NB4 (cell line): ENCODE measurements at places on chromosomes 2 and 18.

GRCh38 chr18:34929336-34929780 is 111.9 kb upstream of the MAPRE2 start:
- peak; percentile 1 for DNase-seq

DNA sequence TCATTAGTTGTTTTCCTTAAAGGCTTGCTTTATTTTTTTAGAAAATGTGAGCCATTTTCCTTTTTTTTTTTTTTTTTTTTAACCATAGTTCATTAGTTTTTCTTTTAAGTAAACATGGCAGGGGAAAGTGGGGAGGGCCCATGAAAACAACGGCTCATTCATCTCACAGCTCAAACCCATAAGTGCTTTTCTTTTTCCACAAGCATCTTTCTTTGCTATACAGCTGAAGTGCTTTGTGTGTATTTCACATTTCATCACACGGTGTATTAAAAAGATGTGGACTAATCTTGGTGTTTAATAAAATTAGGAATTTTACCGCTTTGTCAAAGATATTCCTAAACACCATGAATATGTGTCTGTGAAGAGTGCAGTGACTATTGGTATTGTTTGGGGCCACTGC is 41.6 kb downstream of the RHBDD1 start:
- no peak for DNase-seq

GRCh38 chr18:22200611-22201225 is 31.3 kb downstream of the GATA6 start:
- no peak for DNase-seq

- DNase-seq: no peak
Observed at GRCh38 chr2:103028181-103028580, 266.4 kb downstream of the TMEM182 start.

DNA sequence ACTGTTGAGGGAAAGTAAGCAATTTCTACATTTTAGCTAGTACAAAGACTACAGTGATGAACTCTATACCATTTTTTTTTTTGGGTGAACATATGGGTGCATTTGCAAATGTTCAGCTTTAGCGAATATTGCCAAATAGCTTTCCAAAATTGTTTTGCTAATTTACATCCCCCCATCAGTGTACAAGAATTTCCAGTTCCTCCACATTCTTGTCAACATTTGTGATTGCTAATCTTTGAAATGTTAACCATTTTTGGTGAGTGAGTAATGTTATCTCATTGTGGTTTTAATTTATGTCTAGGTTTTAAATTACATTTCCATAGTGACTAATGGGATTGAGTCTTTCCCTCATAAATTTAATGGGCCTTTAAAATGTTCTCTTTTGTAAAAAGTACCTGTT is 16.4 kb upstream of the CNRIP1 start:
- no peak for DNase-seq

GRCh38 chr2:70087702-70088597 is 673 bp downstream of the PCBP1 start:
- DNase-seq: peak; percentile 78

GRCh38 chr18:58078889-58079573 is 35.0 kb downstream of the NEDD4L start:
- no peak for DNase-seq

GRCh38 chr18:10247021-10247741 is 207.3 kb upstream of the APCDD1 start:
- no peak for DNase-seq

GRCh38 chr2:11312770-11313471 is 31.5 kb downstream of the ROCK2 start:
- DNase-seq: no peak

DNA sequence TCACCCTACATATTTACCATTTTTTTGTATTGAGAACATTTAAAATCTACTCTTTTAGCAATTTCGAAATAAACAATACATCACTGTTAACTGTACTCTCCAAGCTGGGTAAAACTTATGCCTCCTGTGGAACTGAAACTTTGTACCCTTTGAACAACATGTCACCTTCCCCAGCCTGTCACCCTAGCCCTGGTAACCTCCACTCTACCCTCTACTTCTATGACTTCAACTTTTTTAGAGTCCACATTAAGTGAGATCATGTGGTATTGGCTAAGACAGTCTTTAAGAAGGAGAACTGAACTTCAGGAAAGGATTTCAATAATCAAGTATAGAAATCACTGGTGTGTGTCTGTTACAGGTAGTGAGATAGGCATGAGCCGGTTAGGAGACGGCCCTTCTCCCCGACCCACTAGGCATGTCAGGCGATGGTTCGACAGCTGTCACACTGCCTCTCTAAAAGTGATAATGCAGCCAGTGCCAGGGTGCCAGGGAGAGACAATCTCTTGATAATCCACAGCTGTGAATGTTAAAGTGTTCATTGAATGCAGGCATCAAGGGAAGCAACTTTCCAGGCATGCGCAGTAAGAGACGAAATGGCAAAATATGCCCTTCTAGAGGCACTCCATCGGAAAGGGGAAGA is 74.6 kb upstream of the RNF152 start:
- no peak for DNase-seq

- peak; percentile 7 for DNase-seq
Observed at GRCh38 chr2:157046396-157046795, 211.1 kb upstream of the GALNT5 start.

GRCh38 chr2:175575346-175576258 is 394.1 kb upstream of the ATP5MC3 start:
- DNase-seq: peak; percentile 54

- DNase-seq: peak; percentile 59
Observed at GRCh38 chr2:216687646-216688045, 7.7 kb downstream of the IGFBP5 start.

- DNase-seq: no peak
Observed at GRCh38 chr2:2899826-2900225, 477.8 kb downstream of the EIPR1 start.

DNA sequence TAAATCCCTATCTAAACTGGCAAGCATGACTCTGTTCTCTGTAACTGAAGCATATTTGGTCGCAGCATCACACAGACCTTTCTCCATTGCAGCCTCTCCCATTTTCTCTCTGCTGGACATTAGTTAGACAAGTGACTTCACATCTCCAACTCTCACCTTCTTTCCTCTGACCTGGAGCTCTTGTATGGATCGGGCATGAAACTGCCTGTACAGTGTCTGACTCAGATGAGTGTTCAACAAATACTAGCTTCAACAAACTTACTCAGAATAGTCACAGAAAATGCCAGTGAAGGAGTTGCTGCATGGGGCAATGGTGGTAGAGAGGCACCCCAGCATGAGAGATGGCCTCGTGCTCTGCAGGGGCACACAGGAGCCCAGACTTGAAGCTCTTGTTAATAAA is 104.7 kb upstream of the COPS8 start:
- no peak for DNase-seq

- peak; percentile 22 for DNase-seq
Observed at GRCh38 chr2:40844353-40845277, 392.7 kb upstream of the SLC8A1 start.

GRCh38 chr18:13291745-13292447 is 73.3 kb downstream of the LDLRAD4 start:
- DNase-seq: no peak

- DNase-seq: no peak
Observed at GRCh38 chr18:72452328-72452727, 91.8 kb downstream of the CBLN2 start.

- DNase-seq: no peak
Observed at GRCh38 chr2:206323486-206323885, 49.0 kb downstream of the ZDBF2 start.

DNA sequence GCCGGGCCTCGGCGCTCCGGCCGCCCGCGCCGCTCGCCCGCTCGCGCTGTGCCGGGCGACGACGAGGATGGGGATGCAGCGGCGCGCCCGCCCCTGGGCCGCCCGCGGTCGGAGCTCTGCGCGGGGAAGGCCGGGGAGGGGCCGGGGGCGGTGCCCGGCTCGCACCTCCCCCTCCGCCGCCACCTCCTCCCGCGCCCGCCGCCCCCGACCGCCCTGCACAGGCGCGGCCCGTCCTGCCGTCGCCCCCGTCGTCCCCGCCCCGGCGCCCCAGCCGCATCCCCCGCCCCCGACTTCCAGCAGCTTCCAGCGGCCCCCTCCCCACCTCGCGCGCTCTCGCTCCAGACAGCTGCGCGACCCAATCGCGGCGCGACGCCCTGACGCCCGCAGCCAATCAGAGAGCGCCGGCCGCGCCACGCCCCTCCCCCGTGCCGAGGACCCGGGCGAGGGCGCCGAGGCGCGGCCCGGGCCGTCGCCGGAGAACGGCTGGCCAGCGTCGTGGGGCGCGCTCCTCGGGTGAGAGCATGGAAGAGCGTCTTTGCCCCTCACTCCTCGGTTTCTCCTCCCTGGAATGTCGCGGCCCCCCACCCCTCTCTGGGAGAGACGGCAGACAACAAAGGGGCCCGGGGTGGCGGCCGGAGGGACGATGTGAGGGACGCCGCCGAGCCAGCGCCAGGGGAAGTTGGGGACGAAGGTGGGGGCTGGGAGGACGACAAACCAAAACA is at the start of gene MBOAT2:
Gene MBOAT2 (minus strand): TSS at position 69 of the 722 bp plus-strand sequence. CDS start 70 bp downstream, outside the sequence.
- DNase-seq: peak; percentile 88

DNA sequence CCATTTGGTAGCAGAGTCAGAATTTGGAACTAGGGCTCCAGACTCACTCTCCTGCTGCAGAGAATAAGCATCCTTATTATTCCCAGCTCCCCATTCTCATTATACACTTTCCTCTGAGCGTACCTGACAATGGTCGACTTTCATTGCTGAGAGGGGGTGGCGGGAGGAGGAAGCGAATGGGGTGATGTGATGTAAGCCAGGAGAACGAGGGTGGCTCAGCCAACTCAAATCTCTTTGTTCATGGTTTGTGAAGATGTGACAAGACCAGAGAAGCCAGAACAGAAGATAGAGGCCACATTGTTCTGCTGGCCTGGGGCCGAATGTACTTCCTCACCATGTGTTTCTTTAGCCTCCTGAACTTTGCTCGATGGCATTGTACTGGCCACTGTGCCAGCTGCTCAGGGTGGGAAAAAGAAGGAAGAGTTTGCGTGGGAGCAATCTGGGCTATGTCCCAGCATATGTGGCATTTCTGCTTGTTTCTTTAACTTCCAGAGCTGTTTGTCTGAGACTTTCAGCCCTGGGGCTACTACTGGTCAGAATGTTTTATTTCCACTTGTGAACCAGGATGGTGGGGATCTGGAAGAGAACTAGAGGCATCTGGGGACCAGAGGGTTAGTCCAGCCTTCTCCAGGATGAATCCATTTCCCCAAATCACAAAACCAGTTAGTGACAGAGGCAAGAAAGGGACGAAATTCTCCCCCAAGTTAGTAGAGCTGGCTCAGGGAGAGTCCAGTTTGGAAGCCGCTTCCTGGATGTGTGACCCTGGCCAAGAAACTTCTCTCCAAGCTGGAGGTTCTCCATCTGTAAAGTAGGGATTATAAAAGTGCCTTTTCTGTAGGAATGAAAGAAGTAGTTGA is 62.6 kb downstream of the MOGAT1 start:
- no peak for DNase-seq

DNA sequence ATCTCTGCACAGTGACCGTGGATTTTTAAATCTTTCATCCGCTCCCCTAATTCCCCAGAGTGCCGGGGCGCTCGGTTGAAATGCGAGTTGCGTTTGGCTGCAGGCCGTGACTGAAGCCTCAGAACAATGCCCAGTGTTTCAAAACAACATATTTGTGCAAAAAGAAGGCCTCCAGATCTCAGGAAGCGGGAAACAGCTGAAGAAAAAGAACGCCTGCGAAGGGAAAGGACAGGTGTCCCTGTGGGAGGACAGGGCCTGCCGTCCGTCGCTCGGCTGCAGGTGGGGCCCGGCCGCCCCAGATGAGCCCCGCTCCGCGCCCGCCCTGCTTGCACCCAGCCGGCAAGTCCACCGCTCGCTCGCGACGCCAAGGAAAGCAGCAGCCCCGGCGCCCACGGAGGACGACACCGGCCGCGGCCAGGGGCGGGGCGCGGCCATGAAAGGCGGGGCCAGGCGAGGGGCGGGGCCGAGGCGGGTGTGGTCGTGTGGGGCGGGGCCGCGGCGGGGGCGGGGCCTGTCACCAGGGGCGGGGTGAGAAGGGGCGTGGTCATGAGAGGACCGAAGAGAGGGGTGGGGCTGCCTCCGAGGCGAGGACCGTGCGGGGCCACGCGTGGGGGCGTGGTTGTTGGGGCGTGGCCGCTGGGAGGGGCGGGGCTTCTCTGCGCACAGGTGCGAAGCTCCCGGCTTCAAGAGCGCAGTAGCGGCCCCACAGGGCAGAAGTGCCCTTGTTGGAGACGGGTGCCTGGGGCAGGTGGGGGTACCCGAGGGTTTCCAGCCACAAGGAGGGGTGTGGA is 17.6 kb upstream of the BOK start:
- no peak for DNase-seq

- no peak for DNase-seq
Observed at GRCh38 chr18:22169889-22170420, 566 bp downstream of the GATA6 start.

DNA sequence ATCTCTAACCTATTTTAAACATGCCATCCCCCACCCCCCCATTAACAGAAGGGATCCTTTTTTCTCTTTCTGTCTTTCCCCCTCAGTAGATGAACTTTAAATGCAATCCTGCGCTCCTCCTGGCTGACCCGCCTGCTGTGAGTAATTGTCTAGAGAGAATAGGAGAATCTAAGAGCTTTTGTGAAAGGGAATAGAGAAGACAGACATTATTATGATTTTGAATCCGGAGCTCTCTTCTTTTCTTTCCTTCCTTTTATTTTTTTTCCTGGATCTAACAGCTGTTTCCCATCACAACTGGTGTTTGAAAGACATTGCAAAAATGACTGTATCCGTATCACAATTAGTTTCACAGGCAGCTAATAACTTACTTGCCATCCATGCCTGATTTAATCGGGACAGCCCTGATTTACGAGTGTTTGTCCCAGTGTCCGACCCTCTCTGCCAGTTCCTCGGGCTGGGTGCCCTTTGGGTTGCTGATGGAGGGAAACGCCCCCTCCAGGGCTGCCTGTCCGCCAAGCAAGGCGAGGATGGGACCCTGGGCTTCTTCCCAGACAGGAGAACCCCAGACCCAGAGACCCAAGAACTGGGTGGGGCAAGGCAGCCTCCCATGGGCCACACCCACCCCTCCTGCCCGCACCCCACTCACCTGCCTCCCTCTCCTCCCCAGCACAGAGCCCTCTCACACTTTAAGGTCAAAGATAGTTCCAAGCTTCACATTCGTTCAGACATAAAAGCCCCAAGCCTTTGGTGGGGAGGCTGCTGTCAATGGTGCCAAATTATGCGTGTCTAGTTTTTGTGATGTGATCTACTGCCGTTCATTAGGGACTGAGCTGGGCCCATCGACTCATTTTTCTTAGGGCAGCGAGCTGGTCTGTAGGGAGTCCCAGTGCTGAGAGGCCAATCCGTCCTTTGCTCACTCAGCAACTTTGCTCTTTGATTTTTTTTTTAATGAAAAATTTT is 231.7 kb downstream of the ZNF516 start:
- no peak for DNase-seq

DNA sequence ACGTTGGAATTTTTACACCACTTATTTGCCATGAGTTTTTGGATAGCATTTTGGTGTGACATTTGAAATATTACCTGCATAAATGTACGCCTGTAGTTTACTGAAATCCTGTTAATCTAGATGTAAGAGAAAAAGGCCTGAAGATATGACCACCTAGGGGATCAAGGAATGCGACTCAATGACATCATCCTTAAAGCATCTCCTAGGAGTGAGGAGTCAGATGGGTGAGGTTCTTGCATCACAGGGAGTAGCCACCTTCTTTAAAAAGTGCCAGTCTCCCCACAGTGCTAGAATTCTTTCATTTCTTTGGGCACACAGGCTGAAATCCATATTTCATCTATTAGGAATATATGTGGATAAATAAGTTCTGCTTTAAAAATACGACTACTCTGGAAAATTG is 34.5 kb downstream of the ADCYAP1 start:
- no peak for DNase-seq

GRCh38 chr2:216730871-216731270 is 35.5 kb upstream of the IGFBP5 start:
- DNase-seq: no peak

GRCh38 chr2:10260130-10260529 is 42.6 kb upstream of the HPCAL1 start:
- no peak for DNase-seq

GRCh38 chr2:64192664-64193105 is 48.5 kb upstream of the PELI1 start:
- peak; percentile 80 for DNase-seq
